Dermis blood vessel endothelial cell (primary cell): ENCODE measurements at places on chromosomes 4 and X. TPM values are rescaled to one million over a fixed set of nuclear protein-coding genes. Genes with fewer than 3 reads are reported as not detected.

Gene CXCL6
- total RNA-seq: 0.37 and 0.68 TPM in 2 replicates

Gene DCAF8L2
- total RNA-seq: not detected in 2 replicates

Gene ITM2A
- total RNA-seq: 39.5 and 63.8 TPM in 2 replicates

Gene PAGE2B
- total RNA-seq: not detected in 2 replicates
